Urothelium cell line (cell line): ENCODE measurements at places on chromosomes 4 and X.

- no peak for DNase-seq
Measured at GRCh38 chr4:126267689-126268088, 952.9 kb downstream of the FAT4 start.

DNA sequence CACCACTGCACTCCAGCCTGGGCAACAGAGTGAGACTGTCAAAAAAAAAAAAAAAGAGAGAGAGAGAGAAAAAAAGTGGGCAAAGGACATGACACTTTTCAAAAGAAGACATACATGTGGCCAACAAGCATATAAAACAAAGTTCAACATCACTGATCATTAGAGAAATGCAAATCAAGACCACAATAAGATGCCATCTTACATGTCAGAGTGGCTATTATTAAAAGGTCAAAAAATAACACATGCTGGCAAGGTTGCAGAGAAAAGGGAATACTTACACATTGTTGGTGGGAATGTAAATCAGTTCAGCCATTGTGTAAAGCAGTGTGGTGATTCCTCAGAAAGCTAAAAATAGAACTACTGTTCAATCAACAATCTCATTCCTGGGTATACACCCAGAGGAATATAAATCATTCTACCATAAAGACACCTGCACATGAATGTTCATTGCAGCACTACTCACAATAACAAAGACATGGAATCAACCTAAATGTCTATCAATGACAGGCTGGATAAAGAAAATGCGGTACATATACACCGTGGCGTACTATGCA, 94.9 kb upstream of the TRIM2 start:
- DNase-seq = no peak

DNA sequence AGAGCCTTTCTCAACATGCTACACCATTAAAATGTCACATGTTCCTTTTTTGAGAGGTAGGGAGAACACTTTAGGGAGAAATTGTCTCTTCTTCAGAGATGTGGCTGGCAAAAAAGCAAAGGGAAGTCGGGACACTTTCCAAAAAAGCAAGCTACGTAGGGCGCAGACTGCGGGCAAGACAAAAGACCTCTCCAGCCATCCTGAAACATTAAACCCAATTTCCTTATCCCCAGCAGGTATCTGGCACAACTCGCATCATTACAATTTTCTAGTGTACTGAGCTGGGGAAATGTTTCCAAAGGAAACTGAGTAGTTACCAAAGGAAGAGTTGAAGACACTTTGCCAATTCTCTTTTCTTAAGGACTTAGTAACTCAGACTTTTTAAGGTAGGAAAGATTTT, 116.0 kb downstream of the PACRGL start:
- DNase-seq = no peak

DNA sequence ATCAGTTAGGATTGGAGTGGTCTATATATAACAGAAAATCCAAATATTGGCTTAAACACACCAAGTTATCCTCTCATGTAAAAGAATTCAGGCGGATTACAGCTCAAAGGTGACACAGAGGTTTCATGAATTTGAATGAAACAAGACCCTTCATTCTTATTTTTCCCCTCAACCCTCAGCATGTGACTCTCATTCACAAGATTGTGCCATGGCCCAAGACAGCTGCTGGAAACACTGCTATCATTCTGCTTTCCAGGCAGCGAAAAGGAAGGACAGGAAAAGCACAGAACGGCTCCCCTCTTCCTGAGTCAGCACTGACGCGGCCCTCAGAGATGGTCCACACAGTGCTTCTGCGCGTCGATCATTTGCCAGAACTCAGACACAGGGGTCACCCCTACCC, 891.0 kb upstream of the FRG1 start:
- DNase-seq = no peak

- no peak for DNase-seq
Measured at GRCh38 chrX:46820391-46821100, 16.3 kb upstream of the RP2 start.

GRCh38 chrX:10001496-10001895, 34.3 kb downstream of the CLDN34 start:
- no peak for DNase-seq

GRCh38 chrX:1412551-1413161, 20.7 kb upstream of the SLC25A6 start:
- DNase-seq = no peak

DNA sequence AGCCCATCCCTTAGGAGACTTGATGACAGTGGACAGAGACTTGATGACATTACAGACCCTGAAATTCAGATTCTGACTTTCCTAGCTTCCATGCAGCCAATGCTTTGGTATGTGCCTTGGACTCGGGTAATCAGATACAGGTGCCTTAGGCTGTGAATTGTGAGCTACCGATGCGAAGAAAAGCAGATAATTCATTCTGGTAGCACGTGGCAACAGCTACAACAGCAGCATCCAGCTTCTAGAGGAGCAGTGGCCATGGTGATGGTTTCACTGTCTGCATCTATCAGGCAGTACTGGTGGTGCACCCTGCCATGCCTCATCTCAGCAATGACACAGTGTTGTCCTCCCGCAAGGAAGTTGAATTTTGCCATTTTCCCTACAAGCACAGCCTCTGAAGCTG, 126.9 kb upstream of the TAPT1 start:
- DNase-seq = no peak

- DNase-seq = no peak
Measured at GRCh38 chrX:78213331-78213730, 73.9 kb upstream of the TAF9B start.

GRCh38 chrX:16208601-16209000, 41.3 kb downstream of the MAGEB17 start:
- no peak for DNase-seq
